ENCODE measurements at places on chromosomes 2 and 18.

- DNase-seq: no peak
Observed at GRCh38 chr2:220104871-220105351, 477.5 kb downstream of the SLC4A3 start.

- no peak for DNase-seq
Observed at GRCh38 chr18:70640336-70640887, 351.6 kb downstream of the SOCS6 start.

DNA sequence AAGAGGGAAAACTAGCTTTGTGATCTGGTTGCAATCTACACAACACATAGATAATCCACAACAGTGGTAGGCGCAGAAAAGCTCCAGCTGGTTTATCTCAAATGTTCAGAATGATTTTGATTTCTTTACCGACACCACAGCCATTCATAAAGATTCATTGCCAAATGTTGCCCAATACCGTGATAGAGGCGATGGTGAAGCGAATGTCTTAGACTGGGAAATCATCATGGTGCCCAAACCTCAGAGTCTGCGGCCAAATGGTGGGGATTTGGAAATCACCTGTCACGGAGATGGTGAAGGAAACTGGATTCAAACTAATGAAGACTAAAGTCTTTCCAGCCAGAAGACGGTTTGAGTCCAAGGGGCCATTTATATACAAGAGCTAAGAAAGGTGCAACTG, 48.5 kb upstream of the CCDC150 start:
- no peak for DNase-seq

GRCh38 chr2:214232271-214232670, 178.6 kb upstream of the VWC2L start:
- DNase-seq: no peak

- DNase-seq: no peak
Observed at GRCh38 chr2:43541165-43541564, 54.7 kb downstream of the THADA start.

GRCh38 chr2:82158150-82158549, 1853.6 kb upstream of the LRRTM1 start:
- no peak for DNase-seq

DNA sequence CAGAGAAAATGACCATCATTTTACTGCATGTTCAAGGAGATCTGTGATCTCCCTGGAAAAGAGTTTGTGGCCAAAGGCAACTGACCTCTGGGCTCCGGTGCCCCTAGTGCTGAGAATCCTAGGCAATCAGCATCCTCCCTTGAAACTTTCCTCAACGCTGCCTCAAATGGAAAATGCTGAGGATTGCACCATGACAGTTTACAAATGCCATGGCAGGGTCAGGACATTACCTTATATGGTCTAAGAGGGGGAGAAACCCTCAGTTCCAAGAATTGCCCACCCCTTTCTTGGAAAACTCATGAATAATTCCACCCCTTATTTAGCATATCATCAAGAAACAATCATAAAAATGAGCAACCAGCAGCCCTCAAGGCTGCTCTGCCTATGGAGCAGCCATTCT, 48.3 kb downstream of the ALPK2 start:
- no peak for DNase-seq

- no peak for DNase-seq
Observed at GRCh38 chr2:218022851-218023530, 20.2 kb upstream of the TNS1 start.

GRCh38 chr2:112891385-112891831, 19.6 kb upstream of the IL37 start:
- DNase-seq: no peak
